ENCODE measurements at places on chromosomes 6 and 20. TPM values are rescaled to one million over a fixed set of nuclear protein-coding genes. Genes with fewer than 3 reads are reported as not detected.

MRAP2 gene
- total RNA-seq: 17.3 TPM

DNA sequence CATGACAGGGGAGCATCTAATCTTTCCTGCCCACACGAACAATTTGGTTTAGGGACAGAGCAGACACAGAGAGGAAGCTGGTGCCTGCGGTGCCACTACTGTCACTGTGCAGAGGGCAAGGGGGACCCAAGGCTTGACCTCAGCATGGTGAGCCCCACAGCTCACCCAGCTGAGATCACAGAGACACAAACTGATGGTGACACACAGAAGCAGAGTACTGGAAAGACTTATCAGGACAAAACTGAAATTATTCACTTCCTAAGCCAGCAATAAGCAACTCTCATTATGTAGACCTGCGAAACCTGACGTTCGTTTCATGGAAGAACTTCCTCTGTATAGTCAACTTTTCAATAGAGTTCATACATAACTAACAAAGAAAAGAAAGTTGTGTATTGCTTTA, 86.1 kb downstream of the HUS1B start:
- peaks cover 31% of the 10 kb centered on the region for H3K36me3 ChIP-seq
- H3K27ac ChIP-seq: no peak overlapping the region
- H3K4me3 ChIP-seq: no peak overlapping the region
- no peak for DNase-seq

DNA sequence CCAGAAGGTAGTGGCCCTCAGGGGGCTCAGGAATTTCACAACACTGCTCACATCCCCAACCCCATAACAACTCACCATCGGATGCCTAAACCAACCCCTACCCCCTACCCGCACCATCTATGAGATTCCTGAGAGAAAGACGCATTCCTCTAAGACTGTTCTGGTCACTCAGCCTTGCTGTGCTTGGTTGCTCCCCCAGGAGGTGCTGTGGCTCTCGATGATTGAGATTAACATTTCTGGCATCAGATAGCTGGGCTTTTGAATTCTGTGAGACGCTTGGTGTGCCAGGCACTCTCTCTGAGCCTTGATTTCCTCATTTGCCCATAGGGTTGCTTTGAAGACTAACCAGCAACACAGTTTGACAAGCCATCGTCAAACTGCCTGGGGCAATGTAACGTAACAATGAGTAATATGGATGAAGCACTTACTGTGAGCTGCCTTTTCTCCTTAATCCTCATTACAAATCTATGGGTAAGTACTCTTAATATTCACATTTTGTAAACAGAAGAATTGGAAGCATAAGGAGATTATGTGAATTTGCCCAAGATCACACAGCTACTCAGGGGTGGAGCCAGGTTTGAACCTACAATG, 978 bp downstream of the WFDC6 start:
- H3K27ac ChIP-seq: no peak overlapping the region
- DNase-seq: no peak
- no peaks in the 10 kb centered on the region for H3K4me1 ChIP-seq

DNA sequence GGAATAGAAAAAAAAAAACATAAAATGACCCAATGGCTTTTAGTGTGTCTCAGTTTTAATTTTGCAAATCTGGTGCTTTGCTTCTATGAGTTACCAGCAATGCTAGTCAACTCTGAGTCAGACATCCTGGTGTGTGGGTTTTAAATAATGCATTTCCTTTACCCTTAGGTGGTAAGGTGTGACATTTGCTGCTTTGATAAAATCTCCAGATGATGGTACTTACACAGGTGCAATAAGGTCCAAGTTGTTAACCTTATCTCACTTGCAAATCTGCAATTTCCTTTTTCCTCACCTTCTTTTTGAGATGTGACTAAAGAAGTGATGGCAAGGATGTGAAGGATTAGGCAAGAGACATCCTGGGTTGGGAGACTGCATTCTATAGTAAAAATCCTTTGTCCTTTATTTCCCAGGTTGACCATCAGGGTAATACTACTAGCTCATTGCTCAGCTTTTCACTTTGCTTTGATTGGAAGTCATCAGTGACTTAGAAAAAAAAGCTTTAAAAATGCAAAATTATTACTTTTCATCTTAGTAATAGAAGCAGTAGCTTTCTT, 818.5 kb upstream of the FLRT3 start:
- no peaks in the 10 kb centered on the region for H3K4me1 ChIP-seq
- no peak for DNase-seq
- H3K27me3 ChIP-seq: no peaks in the 10 kb centered on the region
- H3K36me3 ChIP-seq: no peaks in the 10 kb centered on the region
- H3K27ac ChIP-seq: no peak overlapping the region
- H3K4me3 ChIP-seq: no peak overlapping the region

DNA sequence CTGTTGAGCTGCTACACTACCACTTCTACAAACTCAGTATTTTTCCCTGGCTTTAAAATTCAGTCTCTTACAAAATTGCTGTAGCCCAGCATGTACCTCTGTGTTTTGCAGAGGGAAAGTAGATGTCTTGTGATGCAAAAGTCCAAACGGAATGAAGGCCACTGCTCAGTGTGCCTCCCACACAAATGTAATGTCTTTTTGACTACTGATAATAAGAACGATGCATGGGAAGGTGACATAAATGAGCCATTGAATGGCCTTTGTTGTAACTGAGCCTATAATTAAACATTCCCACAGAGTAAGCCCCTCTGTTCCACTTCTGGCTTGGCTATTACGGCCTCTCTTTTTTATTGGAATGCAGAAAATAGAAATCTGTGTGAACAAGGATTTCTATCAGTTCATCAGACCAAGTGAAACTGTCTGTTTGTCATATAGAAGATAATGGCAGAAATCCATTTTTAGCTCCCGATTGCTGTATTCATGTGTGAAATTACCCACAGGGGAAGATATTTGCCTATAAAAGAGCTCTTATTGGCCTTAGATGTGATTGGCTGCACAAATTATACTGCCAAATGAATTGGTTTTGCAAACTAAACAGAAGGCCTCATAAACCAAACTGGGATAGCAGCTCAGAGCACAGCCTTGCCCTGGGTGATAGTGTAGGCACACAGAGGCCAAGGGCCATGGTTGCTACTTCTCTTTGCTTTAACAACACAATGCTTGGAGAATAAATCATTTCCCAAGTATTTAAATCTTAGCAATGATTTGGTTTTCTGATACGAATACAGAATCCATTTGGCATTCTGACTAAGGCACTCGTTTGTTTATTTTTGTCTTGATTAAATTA, 241.5 kb upstream of the PLN start:
- H3K4me3 ChIP-seq: no peak overlapping the region
- H3K27ac ChIP-seq: no peak overlapping the region
- H3K27me3 ChIP-seq: no peaks in the 10 kb centered on the region
- no peaks in the 10 kb centered on the region for H3K4me1 ChIP-seq
- no peak for DNase-seq

SERINC1 gene
- total RNA-seq: 616 TPM

EPHA7 gene
- 69.3 TPM for total RNA-seq

DNA sequence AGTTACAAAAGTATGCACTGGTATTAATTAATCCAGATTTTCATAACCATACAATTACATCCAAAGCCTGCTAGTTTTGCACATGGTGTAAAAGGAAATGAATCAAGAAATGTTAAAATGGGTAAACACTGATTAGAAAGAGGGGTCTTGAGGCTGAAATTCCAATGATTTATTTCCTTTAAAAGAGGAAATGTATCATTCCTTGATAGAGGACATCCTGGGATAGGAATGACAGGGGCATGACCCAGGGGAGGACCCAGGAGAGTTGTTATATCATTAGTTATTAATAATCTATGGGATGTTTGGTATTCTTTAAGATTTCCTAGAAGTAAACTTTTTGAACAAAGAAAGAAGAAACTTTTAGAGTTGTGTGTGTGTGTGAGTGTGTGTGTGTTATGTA, 18.2 kb downstream of the AK9 start:
- no peaks in the 10 kb centered on the region for H3K4me1 ChIP-seq
- H3K36me3 ChIP-seq: no peaks in the 10 kb centered on the region
- H3K27ac ChIP-seq: no peak overlapping the region
- no peak for DNase-seq
- H3K27me3 ChIP-seq: no peaks in the 10 kb centered on the region

ADGRF4 gene
- total RNA-seq: not detected

PRL gene
- 0.11 TPM for total RNA-seq

CYP24A1 gene
- total RNA-seq: 0.28 TPM

DNA sequence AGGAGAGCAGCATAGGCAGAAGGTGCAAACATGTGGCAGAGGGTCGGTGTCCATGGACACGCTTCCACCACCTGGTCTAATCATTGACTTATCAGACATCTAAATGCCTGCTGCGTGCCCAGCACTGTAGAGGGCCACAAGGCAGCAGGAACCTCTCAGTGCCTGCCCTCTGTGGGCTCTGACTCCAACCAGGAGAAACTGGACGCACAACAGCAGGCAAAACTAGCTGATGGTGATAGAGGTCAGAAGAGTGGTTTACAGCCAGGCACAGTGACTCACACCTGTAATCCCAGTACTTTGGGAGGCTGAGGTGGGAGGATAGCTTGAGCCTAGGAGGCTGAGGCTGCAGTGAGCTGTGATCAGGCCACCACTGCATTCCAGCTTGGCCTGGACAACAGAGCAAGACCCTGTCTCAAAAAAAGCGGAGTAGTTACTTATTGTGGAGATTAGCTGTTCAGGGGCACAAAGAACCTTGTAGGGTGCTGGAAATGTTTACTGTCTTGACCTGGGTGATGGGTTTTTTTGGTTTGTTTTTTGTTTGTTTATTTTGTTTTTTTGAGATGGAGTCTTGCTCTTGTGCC, 46.5 kb downstream of the PPARD start:
- H3K27me3 ChIP-seq: no peaks in the 10 kb centered on the region
- peaks cover 21% of the 10 kb centered on the region for H3K4me1 ChIP-seq
- no peak for DNase-seq
- no peaks in the 10 kb centered on the region for H3K36me3 ChIP-seq
- H3K4me3 ChIP-seq: no peak overlapping the region

PDCD2 gene
- 64.4 TPM for total RNA-seq

DNA sequence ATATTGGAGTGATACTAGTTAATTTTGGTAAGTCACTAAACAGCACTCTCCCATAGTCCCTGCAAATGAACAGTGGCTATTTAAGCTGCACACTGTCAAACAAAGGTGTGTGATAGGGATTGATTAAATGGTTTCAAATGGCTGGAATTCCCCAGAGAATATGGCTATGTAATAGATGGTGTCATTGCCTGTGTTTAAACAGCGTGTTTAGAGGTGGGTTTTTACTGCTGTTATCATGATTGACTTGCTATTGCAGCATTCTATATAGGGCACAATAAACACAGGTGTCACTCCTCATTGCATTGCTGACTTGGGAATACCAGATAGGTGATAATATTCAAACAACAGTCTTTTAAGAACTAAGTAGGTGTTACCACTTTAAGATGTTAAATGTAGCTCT, 171.7 kb upstream of the MAN1A1 start:
- no peak overlapping the region for H3K27ac ChIP-seq
- H3K4me1 ChIP-seq: no peaks in the 10 kb centered on the region
- H3K4me3 ChIP-seq: no peak overlapping the region
- no peak for DNase-seq

PRDM13 gene
- total RNA-seq: 1.7 TPM

- no peak for DNase-seq
- peak overlapping the region; percentile 9 for H3K4me3 ChIP-seq
- H3K27me3 ChIP-seq: no peaks in the 10 kb centered on the region
- no peaks in the 10 kb centered on the region for H3K36me3 ChIP-seq
- peak overlapping the region; percentile 81 for H3K27ac ChIP-seq
Measured at GRCh38 chr6:107495196-107495643, 5.3 kb downstream of the SOBP start.

Measured in spinal cord (tissue), 10 donors.